ENCODE measurements at places on chromosomes 4 and X.

DNA sequence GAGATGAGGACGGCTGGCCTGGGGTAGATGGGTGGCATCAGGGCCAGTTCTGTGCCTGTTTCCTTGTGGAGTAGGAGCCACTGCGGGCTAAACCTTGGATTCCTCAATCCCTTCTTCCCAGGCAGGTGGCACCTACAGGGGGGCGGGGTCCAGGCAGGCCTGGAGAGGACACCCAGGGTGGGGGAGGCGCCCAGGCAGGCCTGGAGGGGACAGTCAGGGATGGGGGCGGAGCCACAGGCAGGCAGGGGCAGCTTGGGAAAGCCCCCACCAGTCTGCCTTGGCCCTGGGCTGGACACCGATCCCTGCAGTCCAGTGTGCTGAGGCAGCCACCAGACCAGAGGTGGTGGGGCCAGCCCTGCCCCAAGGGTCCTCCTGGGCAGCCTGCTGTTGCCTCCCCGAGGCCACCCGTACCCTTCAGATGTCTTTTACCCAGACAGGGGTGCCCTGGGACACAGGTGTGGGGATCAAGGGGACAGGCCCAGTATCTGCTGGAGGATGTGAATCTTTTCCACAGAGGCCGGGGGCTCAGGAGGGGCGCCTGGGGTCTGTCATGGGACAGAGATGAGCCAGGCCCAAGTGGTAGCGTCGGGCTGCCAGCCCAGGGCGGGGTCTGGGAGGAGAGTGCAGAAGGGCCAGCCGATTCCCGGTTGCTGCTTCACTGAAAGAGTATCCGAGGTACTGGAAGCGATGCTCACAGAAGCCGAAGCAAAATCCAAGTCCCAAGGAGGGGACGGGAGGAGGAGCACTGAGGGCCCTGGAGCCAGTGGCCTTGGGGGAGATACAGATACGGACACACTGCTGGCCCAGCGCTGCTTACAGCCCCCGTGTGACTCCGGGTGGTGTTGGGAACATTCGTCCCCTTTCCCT is 34.5 kb downstream of the LRPAP1 start:
- DNase-seq: no peak

DNA sequence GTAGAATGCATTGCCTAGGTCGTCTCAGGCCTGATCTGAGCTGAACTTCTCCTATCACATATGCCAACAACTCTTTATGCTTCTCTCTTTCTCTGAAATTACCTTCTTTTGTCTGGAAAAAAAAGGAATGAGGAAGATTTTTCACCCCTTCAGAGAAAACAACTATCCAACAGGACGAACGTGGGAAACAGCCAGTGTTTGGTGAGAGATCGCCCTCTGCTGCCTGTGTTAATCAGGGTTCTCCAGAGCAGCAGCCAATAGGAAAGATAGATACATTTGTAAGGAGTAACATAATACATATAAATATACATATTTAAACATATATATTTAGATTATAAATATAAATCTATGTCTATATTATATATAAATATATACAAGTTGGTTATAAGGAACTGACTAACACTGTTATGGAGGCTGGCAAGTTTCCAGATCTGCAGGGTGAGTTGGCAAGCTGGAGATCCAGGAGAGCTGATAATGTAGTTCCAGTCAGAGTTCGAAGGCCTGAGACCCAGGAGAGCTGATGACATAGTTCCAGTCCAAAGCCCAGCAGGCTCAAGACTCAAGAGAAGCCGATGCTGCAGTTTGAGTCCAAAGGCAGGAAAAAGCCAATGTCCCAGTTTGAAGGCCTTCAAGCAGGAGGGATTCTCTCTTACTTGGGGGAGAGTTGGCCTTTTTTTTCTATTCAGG is 13.3 kb downstream of the CETN2 start:
- DNase-seq: no peak

DNA sequence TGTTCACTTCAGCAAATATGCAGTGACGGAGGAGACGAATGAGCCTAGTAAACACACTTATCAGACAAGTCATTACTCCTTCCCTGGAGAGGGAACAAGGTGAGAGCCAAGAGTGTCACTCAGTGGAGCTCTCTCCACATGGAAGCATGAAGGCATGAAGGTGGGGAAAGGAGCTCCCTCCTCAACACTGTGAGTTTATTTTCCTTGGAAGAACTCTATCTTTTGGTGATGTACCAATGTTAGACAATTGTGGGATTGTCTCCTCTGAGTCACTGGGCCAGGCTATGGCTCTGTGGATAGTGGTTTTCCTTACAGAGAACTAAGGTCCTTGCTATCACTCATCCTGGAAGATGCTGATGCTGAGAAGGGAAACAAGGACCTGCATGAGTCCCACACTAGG is 200.2 kb downstream of the CPEB2 start:
- DNase-seq: no peak

GRCh38 chr4:153595894-153596601 is 88.0 kb upstream of the TLR2 start:
- DNase-seq: no peak

GRCh38 chr4:142318280-142318679 is 527.8 kb downstream of the INPP4B start:
- DNase-seq: no peak

DNA sequence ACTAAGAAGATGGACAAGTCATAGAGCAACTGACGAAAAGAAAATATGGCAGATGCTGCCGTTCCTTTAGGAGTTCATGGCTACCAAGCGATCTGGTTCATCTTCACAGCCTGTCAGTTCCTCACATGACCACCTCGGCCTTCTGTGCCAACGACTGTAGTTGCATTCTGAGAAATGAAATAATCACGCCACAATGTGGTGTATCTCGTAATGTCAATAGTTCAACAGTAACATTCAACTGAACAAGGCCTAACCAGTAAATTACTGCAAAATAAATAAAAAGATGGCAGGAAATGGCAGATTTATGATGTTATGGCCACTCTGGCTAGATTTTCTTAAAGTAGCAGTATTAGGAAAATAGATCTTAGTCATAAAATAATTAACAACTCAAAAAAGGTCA is 4.4 kb downstream of the GPRIN3 start:
- peak; percentile 90 for DNase-seq

- DNase-seq: no peak
These were observed 505.5 kb downstream of the ANKRD50 start for GRCh38 chr4:124206779-124207605.

DNA sequence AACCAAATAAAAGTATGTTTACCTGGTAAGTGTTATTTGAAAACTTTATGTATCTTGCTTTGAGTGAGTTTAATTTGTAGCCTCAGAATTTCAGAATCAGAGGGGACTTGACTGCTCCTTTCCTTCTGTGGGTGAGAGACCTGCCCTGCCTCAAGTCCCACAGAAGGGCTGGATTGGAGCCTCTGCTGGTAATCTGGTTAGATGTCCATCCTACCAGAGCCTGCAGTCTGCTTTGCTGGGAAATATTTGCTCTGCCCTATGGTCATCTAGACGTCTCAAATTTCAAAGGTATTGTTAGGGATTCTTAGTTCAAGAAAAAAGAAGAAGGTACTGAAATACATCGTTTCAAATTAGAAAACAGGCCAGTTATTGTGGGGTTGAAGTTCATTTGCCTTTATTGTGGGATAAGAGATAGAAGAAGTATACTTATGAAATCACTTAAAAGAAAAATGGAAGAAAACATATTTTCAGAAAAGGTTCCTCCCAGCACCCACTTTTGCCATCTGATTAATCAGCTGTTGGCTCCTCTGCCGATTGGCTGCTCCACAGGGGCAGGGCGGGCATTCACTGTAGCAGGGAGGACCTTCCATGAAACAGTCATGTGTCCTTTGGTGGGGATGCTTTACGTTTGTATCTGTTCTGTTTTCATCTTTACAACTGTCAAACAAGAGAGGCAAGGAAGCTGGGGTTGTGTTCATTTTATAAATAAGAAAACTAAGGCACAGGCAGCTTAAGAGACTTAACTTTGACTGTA is 73.3 kb upstream of the TLR2 start:
- DNase-seq: no peak

DNA sequence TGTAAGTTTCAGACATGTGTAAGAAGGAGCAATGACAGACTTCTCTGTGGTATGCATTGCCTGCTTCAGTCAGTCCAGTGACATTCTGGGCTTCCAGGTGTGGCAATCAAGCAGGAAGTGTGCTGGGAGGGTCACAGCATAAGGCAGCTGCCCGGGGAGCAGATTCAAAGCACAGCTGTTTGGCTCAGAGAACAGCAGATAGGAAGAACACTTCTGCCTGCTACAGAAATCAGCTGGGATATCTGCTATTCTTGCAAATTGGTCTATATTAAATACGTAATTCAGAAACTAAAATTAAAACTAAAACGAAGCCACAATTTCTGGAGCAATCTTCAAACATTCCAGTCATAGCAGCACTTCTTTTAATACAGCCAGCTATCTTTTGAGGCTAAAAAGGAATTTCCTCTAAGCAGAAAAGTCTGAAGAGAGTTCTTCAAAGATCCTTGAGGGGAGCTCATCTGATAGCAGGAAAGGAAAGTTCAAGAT is 47.5 kb upstream of the GALNT7 start:
- peak; percentile 0 for DNase-seq

- no peak for DNase-seq
These were observed 51.2 kb downstream of the GC start for GRCh38 chr4:71732706-71733105.

GRCh38 chr4:5992171-5992827 is 25.9 kb downstream of the C4orf50 start:
- no peak for DNase-seq

DNA sequence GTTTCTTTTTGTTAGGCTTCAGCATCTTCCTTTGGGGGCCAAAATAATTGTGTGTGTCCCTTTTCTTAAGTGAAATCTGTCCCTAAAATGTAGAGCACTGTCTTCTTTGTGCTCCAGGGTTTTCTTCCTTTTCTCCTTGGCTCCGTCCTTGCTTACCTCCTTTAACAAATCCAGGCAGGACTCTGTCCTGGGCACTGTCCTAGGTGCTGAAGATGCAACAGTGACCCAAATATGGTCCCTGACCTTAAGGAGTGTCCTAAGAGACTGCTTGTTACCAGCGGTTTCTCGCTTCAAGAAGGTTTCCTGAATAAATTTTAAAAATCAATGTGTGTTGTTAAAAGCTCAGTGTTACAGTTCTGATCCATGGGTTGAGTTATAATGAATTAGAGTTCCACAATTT is 471.8 kb downstream of the KCNIP4 start:
- DNase-seq: no peak

Data from CD4-positive, alpha-beta T cell treated with Interleukin-10 for 1 hour (primary cell).